Left ventricle myocardium inferior (tissue), 1 donor: ENCODE measurements at places on chromosomes 6 and 20. TPM values are rescaled to one million over a fixed set of nuclear protein-coding genes. Genes with fewer than 3 reads are reported as not detected.

The SLPI gene
- 1.8 TPM for total RNA-seq

The PMEPA1 gene
- total RNA-seq, result 36.4 TPM

The HLA-DQA1 gene
- 5.4 TPM for total RNA-seq

The SEL1L2 gene
- 1.4 TPM for total RNA-seq

The TRIM10 gene
- not detected for total RNA-seq

The OR12D3 gene
- total RNA-seq, result not detected

The NECAB3 gene
- 81.3 TPM for total RNA-seq

The STX11 gene
- 6.8 TPM for total RNA-seq

The MAS1 gene
- total RNA-seq, result not detected

The MUC22 gene
- 0.08 TPM for total RNA-seq

The SPEF1 gene
- total RNA-seq, result 0.33 TPM

The UBE2C gene
- total RNA-seq, result 0.91 TPM

The TFAP2B gene
- total RNA-seq, result not detected

The MDFI gene
- 0.77 TPM for total RNA-seq

The EYS gene
- 0.08 TPM for total RNA-seq

The GJA1 gene
- 248 TPM for total RNA-seq

The CLPSL1 gene
- not detected for total RNA-seq

The CTAGE9 gene
- not detected for total RNA-seq

The ELOVL4 gene
- 0.19 TPM for total RNA-seq

The LKAAEAR1 gene
- not detected for total RNA-seq

The NDUFAF5 gene
- 60.2 TPM for total RNA-seq

The CD109 gene
- 9.1 TPM for total RNA-seq

The FKBP1C gene
- total RNA-seq, result 0.63 TPM

The PTCRA gene
- total RNA-seq, result not detected

The PPP1R3D gene
- 11.4 TPM for total RNA-seq

The SLC22A16 gene
- total RNA-seq, result not detected

The TOMM34 gene
- 11.4 TPM for total RNA-seq

The KCNQ2 gene
- total RNA-seq, result 2.3 TPM

The CFAP206 gene
- total RNA-seq, result 0.11 TPM

The CGA gene
- not detected for total RNA-seq

The SLA2 gene
- total RNA-seq, result 0.19 TPM

The ID4 gene
- total RNA-seq, result 3.0 TPM

The PPIL1 gene
- total RNA-seq, result 69.1 TPM

The BCAS1 gene
- not detected for total RNA-seq

The PIGT gene
- total RNA-seq, result 126 TPM

The ADGRF5 gene
- 42.1 TPM for total RNA-seq

The RIPOR3 gene
- 6.5 TPM for total RNA-seq

The MYLIP gene
- 13.5 TPM for total RNA-seq

The DNAH8 gene
- total RNA-seq, result 0.03 TPM

The CFAP61 gene
- 54.8 TPM for total RNA-seq

The LIN28B gene
- total RNA-seq, result not detected

The WFDC9 gene
- total RNA-seq, result not detected

The KIF13A gene
- total RNA-seq, result 85.7 TPM

The ATG5 gene
- total RNA-seq, result 18.0 TPM
